ENCODE measurements at places on chromosomes 6 and 20.

DNA sequence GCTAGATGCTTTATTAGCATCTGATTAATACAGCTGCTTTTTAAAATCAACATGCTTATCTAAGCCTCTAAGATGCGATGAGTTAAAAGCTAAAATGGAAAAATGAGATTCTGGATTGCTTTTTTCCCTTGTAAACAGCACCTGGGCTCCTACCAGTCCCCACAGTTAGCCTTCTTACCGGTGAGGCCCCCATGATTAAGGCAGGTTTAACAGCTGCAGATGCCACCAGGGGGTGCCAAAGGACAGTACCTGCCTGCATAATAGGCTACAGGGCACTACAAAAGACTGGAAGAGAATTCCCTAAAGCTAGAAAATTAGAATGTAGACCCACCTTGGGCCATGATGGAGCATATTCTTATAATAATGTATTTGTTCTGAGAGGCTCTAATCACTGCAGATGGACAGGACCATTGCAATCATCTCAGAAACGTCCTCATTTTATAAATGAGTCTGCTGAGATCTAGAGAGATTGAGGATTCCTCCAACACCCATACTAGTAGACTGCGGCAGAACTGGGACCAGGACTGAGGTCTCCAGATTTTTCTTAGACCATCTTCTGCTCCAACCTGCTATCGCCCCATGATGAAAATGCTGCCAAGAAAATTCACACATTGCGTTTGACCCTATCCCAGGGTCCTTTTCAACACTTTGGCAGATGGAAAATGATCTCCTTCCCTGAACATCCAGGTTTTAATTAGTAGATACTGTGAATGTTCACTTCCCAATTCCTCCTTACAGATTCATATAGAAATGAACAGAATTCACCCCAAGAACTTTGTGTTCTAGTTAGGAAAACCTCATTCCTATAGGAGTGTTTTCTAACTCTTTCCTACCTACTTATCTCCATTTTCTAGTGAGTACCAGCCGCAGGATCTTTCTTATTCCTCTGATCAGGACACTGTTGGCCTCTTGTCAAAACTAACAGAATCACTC lies 148.8 kb downstream of the RPS12 start:
- peak; percentile 18 for DNase-seq

GRCh38 chr6:39428816-39429215 lies 106.3 kb upstream of the KCNK16 start:
- no peak for DNase-seq

DNA sequence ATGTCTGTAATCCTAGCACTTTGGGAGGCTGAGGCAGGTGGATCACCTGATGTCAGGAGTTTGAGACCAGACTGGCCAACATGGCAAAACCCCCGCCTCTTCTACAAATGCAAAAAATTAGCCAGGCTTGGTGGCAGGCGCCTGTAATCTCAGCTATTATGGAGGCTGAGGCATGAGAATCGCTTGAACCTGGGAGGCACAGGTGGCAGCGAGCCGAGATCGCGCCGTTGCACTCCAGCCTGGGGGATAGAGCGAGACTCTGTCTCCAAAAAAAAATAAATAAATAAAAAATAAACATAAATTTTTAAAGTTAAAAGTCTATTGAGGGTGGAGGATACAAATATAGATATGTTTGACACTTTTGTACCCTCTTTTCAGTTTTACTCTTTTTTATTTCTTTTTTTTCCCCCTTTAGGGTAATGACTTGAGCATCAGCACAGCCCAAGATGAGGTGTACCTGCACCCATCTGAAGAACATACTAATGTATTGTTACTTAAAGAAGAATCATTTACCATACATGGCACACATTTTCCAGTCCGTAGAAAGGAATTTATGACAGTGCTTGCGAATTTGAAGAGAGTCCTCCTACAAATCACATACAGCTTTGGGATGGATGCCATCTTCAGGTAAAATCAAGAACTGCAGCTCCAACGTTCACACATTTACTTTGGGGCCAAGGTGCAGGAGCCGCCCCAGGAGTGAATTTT lies 368.9 kb downstream of the LAMA2 start:
- peak; percentile 13 for DNase-seq

- DNase-seq = no peak
Observed at GRCh38 chr20:30499123-30499522, 758.3 kb upstream of the DEFB115 start.

DNA sequence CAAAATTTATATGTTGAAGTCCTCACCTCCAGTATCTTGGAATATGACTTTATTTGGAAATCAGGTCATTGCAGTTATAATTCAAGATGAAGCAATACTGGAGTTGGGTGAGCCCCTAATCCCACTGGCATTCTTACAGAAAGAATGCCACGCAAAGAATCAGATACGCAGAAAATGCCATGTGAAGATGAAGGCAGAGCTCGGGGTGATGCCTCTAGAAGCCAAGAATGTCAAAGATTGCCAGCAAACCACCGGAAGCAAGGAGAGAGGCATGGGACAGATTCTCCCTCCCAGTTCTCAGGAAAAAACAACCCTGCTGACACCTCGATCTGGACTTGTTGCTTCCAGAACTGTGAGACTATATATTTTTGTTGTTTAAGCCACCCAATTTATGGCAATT lies 273.4 kb upstream of the CITED2 start:
- DNase-seq = no peak

GRCh38 chr20:38108438-38108985 lies 56.6 kb downstream of the TGM2 start:
- DNase-seq = no peak

- DNase-seq = no peak
Observed at GRCh38 chr20:59808729-59809381, 124.6 kb downstream of the SYCP2 start.

DNA sequence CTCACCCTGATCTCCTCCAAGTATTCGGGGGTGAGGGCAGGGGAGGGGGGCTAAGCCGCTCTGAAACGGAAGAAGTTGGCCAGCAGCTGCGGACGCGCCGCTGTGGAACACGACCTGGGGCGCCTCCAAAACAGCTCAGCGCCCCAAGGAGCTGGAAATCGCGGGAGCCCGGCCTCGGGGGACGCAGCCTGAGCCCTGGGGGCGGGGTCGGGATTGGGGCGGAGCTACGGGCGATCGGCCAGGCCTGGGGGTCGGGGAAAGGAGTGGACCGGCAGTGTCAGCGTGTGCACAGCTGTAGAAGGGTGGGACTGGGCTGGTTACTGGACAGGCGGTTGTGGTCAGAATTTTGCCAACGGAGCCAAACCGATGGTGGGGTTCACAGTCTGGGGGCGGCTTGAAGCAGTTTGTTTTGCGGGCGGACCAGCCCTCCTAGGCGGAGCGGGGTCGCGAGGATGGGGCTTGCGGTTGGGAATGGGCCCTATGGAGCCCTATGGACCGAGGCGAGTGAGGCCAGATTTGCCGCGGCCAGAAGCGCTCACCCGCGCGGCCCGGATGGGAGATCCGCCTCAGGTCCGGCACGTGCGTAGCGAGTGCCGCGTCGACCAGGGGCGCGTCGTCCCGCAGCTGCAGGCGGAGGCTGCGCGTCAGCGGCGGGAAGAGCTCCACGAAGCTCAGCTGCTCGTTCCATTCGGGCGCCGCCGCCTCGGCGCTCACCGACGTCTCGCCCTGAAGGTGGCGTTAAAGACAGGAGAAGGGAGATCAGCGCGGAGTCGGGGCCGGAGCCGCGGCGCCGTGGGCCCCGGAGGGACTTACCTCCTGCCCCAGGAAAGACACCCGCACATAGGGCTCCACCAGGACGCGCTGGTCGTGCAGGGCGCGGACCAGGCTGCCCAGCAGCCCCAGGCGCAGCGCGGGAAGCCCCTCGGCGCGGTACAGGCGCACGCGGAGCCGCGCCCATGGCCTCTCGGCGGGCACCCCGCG lies 14.3 kb upstream of the SPAG4 start:
- peak; percentile 75 for DNase-seq
